NCI-H748 treated with DMSO at 0.1 percent for 48 hours (cell line): ENCODE measurements at places on chromosomes 7 and 10.

DNA sequence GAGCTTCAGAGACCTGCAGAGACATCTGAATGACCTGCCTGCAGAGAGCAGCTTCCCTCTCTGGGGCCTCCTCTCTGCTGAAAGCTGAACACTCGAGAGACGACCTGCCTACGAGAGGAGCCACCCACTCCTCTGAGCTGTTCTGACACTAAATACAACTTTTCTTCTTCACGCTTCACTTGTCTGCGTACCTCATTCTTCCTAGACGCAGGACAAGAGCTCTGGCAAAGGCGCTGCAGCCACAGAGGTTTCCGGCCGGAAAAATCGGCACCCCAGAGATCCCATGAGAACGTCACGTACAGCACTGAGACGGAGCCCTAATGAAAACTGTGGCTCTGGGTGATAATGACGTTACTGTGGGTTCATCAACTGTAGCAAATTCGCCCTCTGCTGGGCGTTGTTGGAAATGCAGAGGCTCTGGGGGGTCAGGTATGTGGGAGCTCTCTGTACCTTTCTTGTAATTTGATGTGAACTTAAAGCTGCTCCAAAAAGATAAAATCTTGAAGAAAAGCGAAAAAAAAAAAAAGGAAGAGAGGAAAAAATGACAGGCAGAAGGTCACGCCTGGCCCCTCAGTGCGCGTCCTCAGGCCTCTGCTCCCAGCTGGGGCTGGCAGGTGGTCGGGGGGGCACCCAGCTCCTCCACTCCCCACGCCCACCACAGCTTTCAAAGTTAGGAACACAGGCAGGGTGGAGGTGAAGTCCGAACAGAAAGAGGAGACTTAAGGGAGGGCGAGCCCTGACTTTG is 120.7 kb downstream of the DYNC2I1 start:
- peak; percentile 80 for DNase-seq

DNA sequence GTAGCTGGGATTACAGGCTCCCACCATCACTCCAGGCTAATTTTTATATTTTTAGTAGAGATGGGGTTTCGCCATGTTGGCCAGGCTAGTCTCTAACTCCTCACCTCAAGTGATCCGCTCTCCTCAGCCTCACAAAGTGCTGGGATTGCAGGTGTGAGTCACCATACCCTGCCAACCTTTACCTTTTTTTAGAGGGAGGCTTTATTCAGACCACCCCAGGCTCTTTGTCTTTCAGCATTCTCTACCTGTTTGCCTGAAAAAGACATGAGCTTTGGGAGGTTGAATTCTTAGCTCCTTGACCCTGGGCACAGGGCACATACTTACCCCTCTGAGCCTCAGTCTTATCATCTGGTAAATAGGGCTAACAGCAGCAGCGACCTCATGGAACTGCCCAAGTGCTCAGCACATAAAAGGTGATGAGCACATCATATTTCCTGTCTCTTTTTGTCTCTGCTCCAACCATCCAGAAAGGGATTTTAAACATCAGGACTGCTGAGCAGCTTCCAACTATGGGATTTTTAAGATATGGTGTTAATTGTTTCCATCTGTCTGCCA is 17.0 kb downstream of the FRMPD2 start:
- DNase-seq = no peak

DNA sequence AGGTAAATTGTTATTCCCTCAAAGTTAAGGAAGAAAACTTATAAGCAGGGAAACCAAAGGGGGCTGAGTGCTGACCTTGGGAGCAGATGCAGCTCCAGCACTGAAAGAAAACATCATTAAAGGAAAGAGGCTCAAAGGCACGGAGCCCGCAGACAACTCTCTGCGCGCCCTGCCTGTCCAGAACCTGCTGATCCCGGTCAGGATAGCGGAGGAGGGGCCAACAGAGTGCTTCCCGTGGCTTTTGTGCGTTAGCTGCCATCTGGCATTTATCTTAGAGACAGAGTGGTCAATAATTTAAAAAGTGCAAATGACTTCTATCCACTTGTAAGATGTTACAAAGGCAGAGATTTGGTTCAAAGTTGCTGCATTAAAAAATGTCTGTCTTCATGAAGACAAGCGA is 162.1 kb downstream of the FANK1 start:
- DNase-seq = no peak

- no peak for DNase-seq
These were observed 1.9 kb downstream of the DHX32 start for GRCh38 chr10:125878957-125879835.

GRCh38 chr7:135121868-135122267 is 26.0 kb upstream of the TMEM140 start:
- DNase-seq = no peak

GRCh38 chr10:30039567-30039966 is 19.8 kb downstream of the JCAD start:
- no peak for DNase-seq

- no peak for DNase-seq
These were observed 154.4 kb upstream of the AKR1E2 start for GRCh38 chr10:4671451-4672145.

- DNase-seq = peak; percentile 21
These were observed 2.5 kb downstream of the TRIM8 start for GRCh38 chr10:102646610-102647442.

- DNase-seq = no peak
These were observed 41.9 kb downstream of the IQUB start for GRCh38 chr7:123492485-123492884.
